Progenitor cell of endocrine pancreas (in vitro differentiated cells): ENCODE measurements at places on chromosomes 2 and 18. TPM values are rescaled to one million over a fixed set of nuclear protein-coding genes. Genes with fewer than 3 reads are reported as not detected.

DNA sequence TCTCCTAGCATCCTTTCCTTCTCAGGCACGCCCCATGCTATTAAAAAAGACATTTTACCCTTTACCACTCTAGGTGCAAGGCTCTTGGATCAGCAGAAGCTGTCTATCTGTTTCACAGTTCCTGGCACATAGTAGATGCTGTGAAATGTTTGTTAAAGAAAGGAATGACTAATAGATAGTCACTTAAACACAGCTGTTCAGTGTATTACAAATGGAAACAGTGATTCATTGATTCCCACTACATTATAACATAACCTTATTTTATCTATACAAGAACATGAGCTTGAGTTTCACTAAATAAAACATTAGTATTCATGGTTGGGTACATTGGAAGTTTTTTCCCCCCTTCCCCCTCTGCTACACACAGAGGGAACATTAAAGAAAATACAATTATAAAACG is 142.1 kb downstream of the ASXL3 start:
- H3K4me3 ChIP-seq = no peak overlapping the region
- DNase-seq = no peak
- H3K27me3 ChIP-seq = no peaks in the 10 kb centered on the region
- no peak overlapping the region for H3K27ac ChIP-seq
- H3K4me1 ChIP-seq = no peaks in the 10 kb centered on the region

DNA sequence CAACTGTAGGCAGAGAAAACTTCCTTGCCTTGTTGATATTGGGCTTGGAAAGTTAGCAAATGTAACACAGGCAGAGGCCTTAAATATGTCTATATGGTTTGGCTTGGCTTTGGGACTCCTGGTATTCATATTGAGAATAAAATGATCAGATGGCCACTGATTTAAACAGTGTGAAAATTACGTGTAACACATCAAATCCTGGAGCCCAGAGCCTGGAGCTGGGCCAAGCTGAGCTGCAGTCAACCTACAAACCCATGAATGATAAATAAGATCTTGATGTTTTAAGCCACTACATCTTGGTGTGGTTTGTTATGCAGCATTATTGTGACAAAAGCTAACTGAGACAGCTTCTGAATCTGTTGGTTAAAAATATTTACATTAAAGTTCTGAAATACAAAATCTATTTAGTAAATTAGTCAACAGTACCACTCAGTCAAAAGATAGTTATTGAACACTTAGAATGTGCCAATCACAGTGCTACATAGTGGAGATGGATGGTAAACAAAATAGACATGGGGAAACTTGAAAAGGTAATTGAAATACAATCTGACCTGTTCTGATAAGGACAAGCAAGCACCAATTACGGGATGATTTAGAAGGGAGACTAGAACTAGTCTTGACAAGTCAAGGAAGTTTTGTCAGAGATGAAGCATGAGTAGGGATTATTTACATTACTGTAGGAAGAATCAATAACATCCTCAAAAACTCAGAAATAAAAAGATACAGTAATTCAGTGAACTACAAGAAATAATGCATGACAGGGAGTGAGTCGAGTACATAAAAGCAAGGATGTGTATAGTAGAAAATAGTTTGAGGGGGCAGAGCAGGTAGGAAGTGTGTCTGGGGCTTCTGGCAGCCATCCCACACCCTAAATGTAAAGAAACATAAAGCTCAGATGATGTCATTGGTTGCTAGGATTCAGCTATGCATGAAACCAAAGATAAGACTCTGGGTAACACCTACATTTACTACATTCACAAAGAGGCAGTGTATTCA is 157.7 kb downstream of the HNMT start:
- H3K4me1 ChIP-seq = peaks cover 7% of the 10 kb centered on the region
- no peaks in the 10 kb centered on the region for H3K27me3 ChIP-seq
- no peak overlapping the region for H3K27ac ChIP-seq
- no peak overlapping the region for H3K4me3 ChIP-seq
- H3K36me3 ChIP-seq = no peaks in the 10 kb centered on the region

DNA sequence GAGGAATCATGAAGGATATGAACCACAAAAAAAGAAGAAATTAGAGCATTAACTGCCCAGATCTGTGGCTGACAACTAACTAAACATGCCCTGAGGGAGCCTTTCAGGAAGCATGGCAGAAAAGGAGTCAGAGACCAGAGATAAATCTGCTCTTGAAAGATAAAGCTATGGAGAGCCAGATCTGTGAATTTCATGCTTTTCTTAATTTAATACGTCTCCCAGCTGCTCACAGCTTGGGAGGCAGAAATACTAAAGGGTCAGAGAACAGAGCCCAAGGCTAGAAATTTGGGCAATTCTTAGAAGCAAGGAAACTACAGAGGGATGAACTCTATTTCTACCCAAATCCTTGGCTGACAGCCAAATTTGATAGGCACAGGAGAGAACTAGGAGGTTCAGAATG is 223.0 kb upstream of the DPP10 start:
- DNase-seq = no peak
- H3K4me3 ChIP-seq = no peak overlapping the region
- no peaks in the 10 kb centered on the region for H3K27me3 ChIP-seq
- peaks cover 10% of the 10 kb centered on the region for H3K4me1 ChIP-seq
- H3K27ac ChIP-seq = no peak overlapping the region

- no peak overlapping the region for H3K4me3 ChIP-seq
- H3K4me1 ChIP-seq = peaks cover 9% of the 10 kb centered on the region
- no peaks in the 10 kb centered on the region for H3K27me3 ChIP-seq
- no peak for DNase-seq
- no peak overlapping the region for H3K27ac ChIP-seq
- H3K36me3 ChIP-seq = no peaks in the 10 kb centered on the region
Observed at GRCh38 chr2:56348392-56349210, 164.8 kb downstream of the CCDC85A start.

The NGEF gene
- 0.71 and 1.2 TPM in 2 replicates for total RNA-seq

- H3K4me3 ChIP-seq = no peak overlapping the region
- H3K27me3 ChIP-seq = peaks cover 31% of the 10 kb centered on the region
- H3K4me1 ChIP-seq = peaks cover 8% of the 10 kb centered on the region
- no peak for DNase-seq
- H3K27ac ChIP-seq = no peak overlapping the region
Observed at GRCh38 chr2:101995019-101995418, 3.3 kb downstream of the IL1R2 start.

DNA sequence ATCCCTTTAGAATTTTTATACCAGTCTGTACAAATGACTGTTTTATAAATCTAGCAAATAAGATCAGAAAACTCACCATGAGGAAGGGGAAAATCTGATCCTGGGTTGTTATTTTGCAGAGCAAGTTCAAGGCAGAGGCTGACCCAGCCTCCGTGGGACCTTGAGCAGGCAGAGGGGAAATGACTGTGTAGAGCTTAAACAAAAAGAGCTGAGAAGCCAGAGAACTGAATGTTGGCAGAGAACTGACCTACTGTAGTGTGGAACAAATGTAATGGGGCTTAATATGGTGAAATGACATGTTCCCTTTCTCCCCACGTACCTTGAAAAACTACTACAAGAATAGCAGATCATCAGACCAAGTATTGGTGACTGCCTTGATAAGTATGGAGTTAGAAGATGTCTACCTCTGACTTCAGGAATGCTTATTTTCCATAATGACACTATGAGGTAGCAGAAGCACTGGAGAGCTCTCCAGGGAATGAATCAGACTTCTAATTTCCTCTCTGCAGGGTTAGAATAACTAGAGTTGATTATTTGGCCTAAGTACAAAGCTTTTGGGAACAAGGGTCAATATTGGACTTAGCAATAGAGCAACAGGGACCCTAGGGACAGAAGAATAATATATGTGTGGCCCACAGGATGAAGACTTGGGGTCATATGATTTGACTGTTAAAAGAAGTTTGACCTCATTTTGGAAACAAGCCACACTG is 304.4 kb downstream of the CCDC178 start:
- H3K27ac ChIP-seq = peak overlapping the region; percentile 43
- no peaks in the 10 kb centered on the region for H3K4me1 ChIP-seq
- no peaks in the 10 kb centered on the region for H3K27me3 ChIP-seq
- H3K4me3 ChIP-seq = no peak overlapping the region

DNA sequence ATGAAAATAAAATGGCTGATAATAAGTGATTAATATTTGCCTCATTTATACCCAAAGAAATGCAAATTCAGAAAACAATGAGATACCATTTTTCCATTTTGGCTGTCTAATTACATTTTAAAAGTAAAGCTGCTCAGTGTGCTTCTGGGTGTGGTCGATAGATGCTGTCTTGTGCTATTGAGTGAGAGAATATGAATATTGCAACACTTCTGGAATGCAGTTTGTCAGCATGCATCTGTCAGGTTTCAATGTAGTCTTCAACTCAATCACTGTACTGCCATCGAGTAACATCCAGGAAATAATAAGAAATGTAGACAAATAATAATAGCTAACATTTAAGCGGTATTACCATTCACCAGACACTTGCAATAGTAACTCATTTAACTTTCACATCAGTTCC is 3.9 kb downstream of the IL18R1 start:
- H3K27me3 ChIP-seq = peaks cover 31% of the 10 kb centered on the region
- no peak for DNase-seq
- no peaks in the 10 kb centered on the region for H3K36me3 ChIP-seq
- peaks cover 5% of the 10 kb centered on the region for H3K4me1 ChIP-seq
- H3K4me3 ChIP-seq = no peak overlapping the region

The SMAD7 gene
- 24.3 and 27.8 TPM in 2 replicates for total RNA-seq

DNA sequence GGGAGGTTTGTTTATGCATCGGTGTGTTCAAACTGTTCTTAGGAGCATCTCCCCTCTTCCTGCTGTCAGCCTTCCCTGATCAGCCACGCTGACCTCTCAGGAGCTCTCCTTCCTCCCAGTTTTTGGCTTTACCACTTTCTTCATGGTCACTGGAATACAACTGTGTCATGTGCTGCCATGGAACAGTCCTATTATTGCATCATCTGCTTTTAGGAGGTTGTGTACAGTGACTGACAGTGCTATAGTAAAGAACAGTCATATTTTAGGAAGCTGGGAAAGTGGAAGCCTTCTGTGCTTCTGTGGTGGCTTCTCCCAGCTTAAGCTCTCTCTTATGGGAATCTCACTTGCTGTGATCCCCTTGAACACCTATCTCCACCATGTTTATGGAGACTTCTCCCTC is 165.5 kb downstream of the TPGS2 start:
- no peak overlapping the region for H3K4me3 ChIP-seq
- no peaks in the 10 kb centered on the region for H3K36me3 ChIP-seq
- H3K27ac ChIP-seq = no peak overlapping the region

GRCh38 chr2:150350500-150350899 is 137.0 kb downstream of the RND3 start:
- no peak overlapping the region for H3K4me3 ChIP-seq
- DNase-seq = no peak
- H3K36me3 ChIP-seq = peaks cover 2% of the 10 kb centered on the region

DNA sequence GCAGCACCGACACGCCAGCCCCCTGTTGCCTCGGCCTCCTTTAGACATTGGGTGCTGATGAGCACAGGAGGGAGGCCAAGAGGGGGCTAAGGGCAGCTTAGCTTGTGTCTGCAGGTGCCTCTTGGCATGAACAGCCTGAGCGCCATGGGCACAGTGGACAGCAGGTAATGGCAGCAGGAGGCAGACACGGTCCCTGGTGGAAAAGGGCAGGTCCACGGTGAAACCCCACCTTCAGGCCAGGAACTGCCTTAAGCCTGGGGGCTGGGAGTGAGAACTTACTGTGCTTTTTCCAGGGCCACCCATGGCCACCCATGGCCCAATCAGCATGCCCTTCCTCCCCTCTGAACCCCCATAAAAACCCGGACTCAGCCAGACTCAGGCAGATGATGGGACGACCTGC is 633.4 kb upstream of the TMEFF2 start:
- DNase-seq = no peak
- H3K4me3 ChIP-seq = no peak overlapping the region
- H3K27ac ChIP-seq = no peak overlapping the region

The MALL gene
- 6.9 TPM in 2 replicates for total RNA-seq

- no peak for DNase-seq
- peaks cover 11% of the 10 kb centered on the region for H3K36me3 ChIP-seq
- H3K4me3 ChIP-seq = no peak overlapping the region
- no peak overlapping the region for H3K27ac ChIP-seq
Observed at GRCh38 chr2:226037526-226037925, 638.0 kb downstream of the NYAP2 start.

GRCh38 chr18:3213300-3214059 is 6.3 kb downstream of the MYOM1 start:
- no peak overlapping the region for H3K4me3 ChIP-seq
- H3K36me3 ChIP-seq = peaks cover 8% of the 10 kb centered on the region
- H3K27ac ChIP-seq = no peak overlapping the region
- H3K27me3 ChIP-seq = no peaks in the 10 kb centered on the region
- H3K4me1 ChIP-seq = peaks cover 19% of the 10 kb centered on the region

The ABCB6 gene
- total RNA-seq = 26.7 and 29.9 TPM in 2 replicates

DNA sequence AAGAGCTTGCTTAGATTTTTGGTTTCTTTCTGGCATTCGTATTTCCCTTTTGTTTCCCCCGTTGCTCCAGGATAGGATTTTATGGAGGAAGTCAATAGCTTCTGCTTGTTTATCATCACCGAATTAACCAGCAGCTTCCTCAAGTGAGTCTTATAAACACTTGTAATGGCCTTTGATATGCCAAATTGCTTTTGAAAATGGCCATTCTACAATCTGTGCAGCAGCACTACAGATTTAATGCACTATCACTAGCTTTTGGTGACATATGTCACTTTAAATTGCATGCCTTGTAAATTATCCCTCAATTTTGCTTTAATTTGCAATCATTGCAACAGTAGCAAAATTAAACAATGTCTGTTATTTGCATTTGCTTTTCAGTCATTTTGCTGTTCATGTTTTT is 774.7 kb downstream of the METTL4 start:
- H3K27ac ChIP-seq = no peak overlapping the region
- DNase-seq = no peak
- H3K36me3 ChIP-seq = no peaks in the 10 kb centered on the region
- H3K4me1 ChIP-seq = peaks cover 5% of the 10 kb centered on the region
- no peaks in the 10 kb centered on the region for H3K27me3 ChIP-seq

- no peak overlapping the region for H3K4me3 ChIP-seq
- peaks cover 1% of the 10 kb centered on the region for H3K36me3 ChIP-seq
- DNase-seq = no peak
- no peaks in the 10 kb centered on the region for H3K27me3 ChIP-seq
- H3K27ac ChIP-seq = no peak overlapping the region
- H3K4me1 ChIP-seq = no peaks in the 10 kb centered on the region
Observed at GRCh38 chr2:67600222-67600871, 203.2 kb downstream of the ETAA1 start.

- H3K4me3 ChIP-seq = no peak overlapping the region
- H3K36me3 ChIP-seq = no peaks in the 10 kb centered on the region
- H3K4me1 ChIP-seq = no peaks in the 10 kb centered on the region
- H3K27me3 ChIP-seq = no peaks in the 10 kb centered on the region
Observed at GRCh38 chr2:157559061-157559460, 69.6 kb downstream of the ACVR1C start.
